HEK293T (cell line): ENCODE measurements at places on chromosomes 11 and 22.

GRCh38 chr22:49033616-49034015 is 794.1 kb downstream of the BRD1 start:
- no peak for DNase-seq

- no peak for DNase-seq
Measured at GRCh38 chr11:17161515-17161914, 46.3 kb downstream of the PIK3C2A start.

DNA sequence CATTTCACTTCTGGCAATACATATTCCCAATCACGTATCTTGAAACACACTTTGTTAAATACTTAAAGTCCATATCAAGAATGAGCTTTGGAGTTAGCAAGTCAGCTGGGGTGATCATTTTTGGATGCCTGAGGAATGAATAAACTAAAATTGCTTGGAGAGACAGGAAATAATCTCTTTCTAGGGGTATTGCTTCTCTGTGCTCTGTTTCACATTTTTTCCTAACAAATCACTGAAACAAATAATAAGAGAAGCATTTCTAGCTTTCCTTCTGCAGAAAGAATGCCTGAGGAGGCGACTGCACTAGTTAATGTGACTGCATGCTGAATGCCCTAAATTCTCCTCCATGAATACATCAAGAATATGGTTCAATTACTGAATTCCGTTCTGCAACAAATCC is 541.4 kb upstream of the CCDC90B start:
- no peak for DNase-seq

- no peak for DNase-seq
Measured at GRCh38 chr11:76424379-76424778, 20.4 kb upstream of the EMSY start.

- DNase-seq = no peak
Measured at GRCh38 chr22:30025221-30025620, 55.0 kb upstream of the HORMAD2 start.

GRCh38 chr11:48036466-48036865 is 56.1 kb downstream of the PTPRJ start:
- DNase-seq = no peak

- DNase-seq = no peak
Measured at GRCh38 chr11:120830085-120830620, 193.7 kb upstream of the TBCEL start.

- DNase-seq = no peak
Measured at GRCh38 chr11:77093056-77093891, 9.4 kb upstream of the OMP start.

DNA sequence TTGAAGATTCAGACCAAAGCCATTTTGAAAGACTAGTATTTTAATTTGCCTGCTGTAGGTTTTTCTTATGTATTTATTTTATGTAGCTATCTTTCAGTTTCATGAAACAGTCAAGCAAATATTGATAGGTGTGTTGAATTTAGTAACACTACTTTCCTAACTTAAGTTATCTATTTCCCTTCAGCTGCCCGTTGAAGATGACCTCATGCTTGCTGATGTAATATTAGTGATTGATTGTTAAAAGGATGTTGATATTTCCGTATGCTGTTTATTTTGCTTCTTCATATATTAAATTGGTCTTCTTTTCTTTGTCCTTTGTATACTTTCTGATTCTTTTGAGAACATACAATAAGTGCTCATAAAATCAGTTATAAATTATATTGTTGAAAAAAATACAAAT is 86.8 kb upstream of the CHORDC1 start:
- no peak for DNase-seq

- no peak for DNase-seq
Measured at GRCh38 chr11:116644201-116644940, 128.4 kb downstream of the BUD13 start.

- no peak for DNase-seq
Measured at GRCh38 chr11:79956061-79956460, 515.2 kb upstream of the TENM4 start.

DNA sequence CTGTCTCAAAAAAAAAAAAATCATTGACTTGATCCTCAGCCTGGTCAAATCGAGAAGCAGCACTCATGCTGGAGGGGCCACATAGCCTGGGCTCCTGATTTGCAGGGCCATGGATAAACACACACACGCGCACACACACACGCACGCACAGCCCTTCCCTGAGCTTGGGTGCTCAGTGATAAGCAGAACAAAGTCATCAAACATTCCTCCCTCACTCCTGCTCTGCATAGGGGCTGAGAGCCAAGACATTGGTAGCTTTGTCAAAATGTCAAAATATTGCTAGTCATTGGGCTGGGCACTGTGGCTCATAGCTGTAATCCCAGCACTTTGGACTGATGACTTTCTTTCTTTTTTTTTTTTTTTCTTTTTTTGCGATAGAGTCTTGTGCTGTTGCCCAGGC is 34.0 kb upstream of the A4GALT start:
- no peak for DNase-seq

DNA sequence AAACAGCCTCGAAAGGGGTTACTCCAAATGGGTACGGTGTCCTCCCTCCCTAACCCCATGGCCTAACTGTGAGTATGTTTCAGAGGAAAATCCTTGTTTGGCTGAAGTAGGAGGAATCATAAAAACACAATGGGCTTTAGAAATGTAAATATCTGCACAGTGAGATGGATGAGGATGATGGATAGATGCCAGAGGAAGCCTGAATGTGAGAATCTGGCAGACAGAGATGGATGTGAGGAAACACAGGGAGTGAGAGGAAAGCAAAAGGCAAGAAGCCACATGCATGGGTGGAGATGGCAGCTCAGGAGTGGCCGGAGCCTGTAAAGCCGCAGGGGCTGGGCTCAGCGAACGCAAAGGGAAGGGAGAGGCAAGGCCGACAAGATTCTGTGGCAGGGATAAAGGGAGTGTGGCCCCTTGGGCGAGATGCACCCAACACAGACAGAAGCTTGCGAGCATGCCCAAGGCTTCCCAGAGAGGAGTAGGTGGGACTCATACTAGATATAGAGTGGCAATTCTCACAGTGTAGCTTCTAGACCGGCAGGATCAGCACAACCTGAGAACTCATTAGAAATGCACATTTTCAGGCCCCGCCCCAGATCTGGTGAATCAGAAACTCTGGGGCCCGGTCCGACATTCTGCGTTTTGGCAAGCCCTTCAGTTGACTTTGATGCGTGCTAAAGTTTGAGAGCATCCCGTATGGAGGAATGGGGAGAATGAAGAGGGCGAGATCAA is 237.3 kb upstream of the CADM1 start:
- no peak for DNase-seq

GRCh38 chr11:17828311-17828751 is 93.8 kb downstream of the KCNC1 start:
- DNase-seq = no peak

GRCh38 chr11:64067230-64067993 is 31.7 kb downstream of the FLRT1 start:
- DNase-seq = no peak

GRCh38 chr11:69398529-69399492 is 82.7 kb upstream of the LINC01488 start:
- no peak for DNase-seq
